ENCODE measurements at places on chromosomes 2 and 18.
A peak's percentile ranks its signal among the peaks of the same experiment; 100 is the strongest.

- no peak for DNase-seq
Measured at GRCh38 chr2:62586981-62587380, 81.0 kb upstream of the TMEM17 start.

- no peak for DNase-seq
Measured at GRCh38 chr18:2994020-2994589, 18.8 kb downstream of the LPIN2 start.

- DNase-seq: no peak
Measured at GRCh38 chr2:175097297-175097696, 70.7 kb downstream of the ATF2 start.

DNA sequence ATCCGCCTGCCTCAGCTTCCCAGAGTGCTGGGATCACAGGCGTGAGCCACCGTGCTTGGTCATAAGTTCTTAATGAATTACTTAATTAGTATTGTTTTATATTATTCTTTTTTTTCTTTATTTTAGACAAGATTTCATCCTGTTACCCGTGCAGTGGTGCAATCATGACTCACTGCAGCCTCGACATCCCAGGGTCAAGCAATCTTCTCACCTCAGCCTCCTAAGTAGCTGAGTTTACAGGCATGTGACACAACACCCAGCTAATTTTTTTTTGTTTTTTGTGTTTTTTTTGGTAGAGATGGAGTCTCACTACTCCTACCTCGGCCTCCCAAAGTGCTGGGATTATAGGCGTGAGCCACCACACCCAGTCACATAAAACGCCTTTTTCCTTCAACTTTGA lies 17.3 kb downstream of the C2orf42 start:
- DNase-seq: no peak

DNA sequence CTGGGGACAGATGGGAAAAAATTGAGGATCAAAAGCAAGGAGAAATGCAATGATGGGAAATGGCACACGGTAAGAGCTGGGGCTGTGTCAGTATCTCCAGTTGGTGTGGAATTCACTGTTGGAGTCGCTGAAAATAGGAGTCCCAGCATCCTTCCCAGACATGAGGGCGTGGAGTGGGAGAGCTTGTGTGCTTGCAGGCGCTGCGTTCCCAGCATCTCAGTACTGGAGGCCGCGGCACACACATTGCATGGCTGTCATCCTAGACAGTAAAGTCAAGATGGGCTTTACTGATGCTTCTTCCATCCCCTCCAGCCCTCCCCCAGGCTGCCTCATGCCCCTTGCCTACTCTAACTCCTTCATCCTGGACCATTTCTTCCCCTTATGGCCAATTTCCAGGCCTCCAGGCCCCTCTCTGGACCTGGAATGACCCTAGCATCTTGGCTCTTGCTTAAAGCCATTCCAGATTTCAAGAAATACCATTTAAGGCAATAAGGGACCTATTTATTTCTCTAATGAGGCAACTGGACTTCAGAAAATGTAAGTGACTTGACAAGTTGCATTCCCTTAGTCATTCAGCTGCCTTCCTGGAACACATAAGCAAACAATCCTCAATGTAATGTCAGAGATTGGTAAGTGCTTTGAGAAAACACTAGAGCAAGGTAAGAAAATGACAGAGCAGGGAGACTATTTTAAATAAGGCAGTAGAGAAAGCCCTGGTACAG lies 70.5 kb upstream of the TTC39C start:
- no peak for DNase-seq

- no peak for DNase-seq
Measured at GRCh38 chr2:61354543-61355197, 116.2 kb downstream of the USP34 start.

DNA sequence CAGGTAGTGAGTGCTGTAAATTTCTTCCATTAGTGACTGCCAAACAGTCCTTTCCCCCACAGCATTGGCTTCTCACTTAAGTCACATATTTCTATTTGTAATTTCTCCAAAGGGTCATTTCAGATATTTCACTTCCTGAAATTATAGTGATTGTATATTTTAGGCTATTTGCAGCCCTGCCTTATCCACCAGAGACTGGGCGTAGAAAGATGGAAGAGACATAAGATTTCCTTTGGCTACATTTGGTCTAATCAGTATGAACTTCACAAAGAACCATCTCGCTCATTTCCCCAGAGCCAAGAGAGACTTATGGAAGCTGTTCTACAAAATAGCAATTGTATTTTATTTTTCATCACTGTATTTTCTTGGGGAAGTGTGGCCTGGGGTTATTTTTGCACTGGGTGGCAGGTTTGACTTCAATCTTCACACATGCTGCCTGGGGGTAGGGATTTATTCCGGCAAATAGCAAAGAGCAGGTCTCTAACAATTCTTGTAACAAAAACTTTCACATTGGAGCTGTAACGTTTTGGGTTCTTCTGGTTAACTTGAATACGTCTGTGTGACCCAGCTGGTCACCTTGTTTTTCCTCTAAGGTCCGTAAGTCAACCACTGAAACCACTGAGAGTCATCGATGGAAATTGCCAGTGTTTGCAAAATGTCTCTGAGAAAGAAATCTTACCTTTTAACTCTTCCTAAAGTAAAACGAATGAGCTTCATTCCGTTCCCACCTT lies 170.6 kb upstream of the SERPINE2 start:
- DNase-seq: no peak

- DNase-seq: no peak
Measured at GRCh38 chr2:148237911-148238310, 217.0 kb downstream of the MBD5 start.

DNA sequence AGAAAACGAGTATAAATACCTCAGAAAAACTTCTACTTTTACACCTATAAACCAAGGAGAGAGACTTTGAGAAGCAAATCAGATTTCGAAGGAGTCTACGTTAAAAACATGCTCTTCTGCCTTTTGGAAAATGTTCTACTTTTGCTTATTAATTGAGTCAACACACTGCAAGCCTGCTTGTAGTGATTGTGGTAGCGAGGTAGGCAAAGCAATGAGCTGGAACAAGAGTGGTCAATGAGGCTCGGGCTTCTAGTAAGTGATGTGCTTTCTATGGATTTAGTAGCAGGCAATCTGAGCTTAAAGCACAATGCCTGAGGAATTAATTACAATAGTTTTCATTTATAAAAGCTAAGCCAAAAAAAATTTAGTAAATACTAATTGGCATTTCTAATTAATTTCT lies 103.4 kb upstream of the TFCP2L1 start:
- DNase-seq: no peak

GRCh38 chr2:105248316-105249070 lies 7.0 kb downstream of the GPR45 start:
- no peak for DNase-seq

- DNase-seq: no peak
Measured at GRCh38 chr2:157785200-157785599, 90.9 kb downstream of the ACVR1 start.

DNA sequence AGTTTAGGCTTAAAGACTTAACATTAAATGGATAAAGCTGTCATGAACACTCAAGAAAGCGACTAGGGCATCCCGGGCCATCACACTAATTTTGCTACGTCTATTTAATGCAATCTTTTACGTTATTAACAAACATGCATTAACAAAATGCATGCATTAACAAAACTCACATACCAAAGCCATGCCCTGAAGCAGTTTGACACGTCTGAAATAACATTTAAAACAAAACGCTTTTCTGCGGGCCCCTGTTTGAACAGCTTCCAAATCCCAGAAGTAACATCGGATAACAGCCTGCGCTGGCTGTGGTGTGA lies 458 bp downstream of the B4GALT6 start:
- DNase-seq: no peak

- no peak for DNase-seq
Measured at GRCh38 chr2:147482916-147483669, 361.7 kb upstream of the ACVR2A start.

- no peak for DNase-seq
Measured at GRCh38 chr2:209970271-209970670, 32.2 kb upstream of the RPE start.

- no peak for DNase-seq
Measured at GRCh38 chr2:196253116-196253480, 81.7 kb upstream of the STK17B start.

DNA sequence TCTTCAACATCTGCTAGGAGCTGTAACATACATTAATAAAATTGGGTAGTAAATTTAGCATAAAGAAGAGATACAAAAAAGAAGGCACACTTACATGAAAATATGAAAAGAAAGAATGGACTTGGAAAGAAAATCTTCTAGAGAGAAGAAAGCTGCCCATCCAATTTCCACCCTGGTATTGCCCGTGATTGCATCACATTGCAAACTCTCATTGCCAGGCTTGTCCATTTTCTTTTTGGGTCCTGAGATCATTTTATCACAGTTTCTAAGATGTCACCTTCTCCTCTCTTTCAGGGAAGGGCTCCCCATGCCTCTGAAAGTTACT lies 321.5 kb downstream of the RND3 start:
- no peak for DNase-seq

GRCh38 chr2:17959833-17960232 lies 81.4 kb downstream of the KCNS3 start:
- DNase-seq: no peak

- no peak for DNase-seq
Measured at GRCh38 chr2:220002699-220003098, 375.3 kb downstream of the SLC4A3 start.

GRCh38 chr2:107313316-107313715 lies 427.3 kb upstream of the ST6GAL2 start:
- DNase-seq: no peak

DNA sequence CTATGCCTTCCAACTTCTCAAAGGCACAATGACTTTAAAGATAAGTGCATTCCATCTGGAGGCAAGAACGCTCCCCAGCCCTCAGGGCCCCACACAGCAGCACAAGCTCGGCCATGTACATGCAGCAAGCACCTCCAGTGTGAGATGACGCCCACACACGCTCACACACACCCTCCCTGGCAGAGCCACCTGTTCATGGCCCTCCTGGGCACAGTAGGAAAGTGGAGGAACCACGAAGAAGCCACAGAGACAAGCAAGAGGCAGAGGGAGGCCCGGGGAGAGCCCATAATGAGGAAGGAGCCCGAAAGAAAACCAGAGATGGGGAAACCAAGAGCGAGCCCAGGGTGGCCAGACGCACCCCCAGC lies 21.7 kb downstream of the BIN1 start:
- peak; percentile 46 for DNase-seq

- DNase-seq: no peak
Measured at GRCh38 chr18:25927830-25928229, 162.6 kb downstream of the SS18 start.

- peak; percentile 82 for DNase-seq
Measured at GRCh38 chr2:96951125-96951654, 35.2 kb downstream of the FAM178B start.

- peak; percentile 25 for DNase-seq
Measured at GRCh38 chr18:11587846-11588245, 21.6 kb upstream of the SLC35G4 start.

DNA sequence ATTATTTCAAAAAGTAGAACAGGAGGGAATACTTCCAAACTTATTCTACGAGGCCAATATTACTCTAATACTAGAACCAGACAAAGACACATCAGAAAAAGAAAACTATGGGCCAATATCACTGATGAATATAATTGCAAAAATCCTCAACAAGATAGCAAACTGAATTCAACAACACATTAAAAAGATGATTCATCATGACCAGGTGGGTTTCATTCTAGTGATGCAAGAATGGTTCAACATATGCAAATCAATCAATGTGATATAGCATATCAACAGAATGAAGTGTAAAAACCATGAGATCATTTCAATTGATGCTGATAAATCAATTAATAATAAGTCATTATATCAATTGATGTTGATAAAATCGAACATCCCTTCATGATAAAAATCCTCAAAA lies 22.4 kb upstream of the EML6 start:
- DNase-seq: no peak

GRCh38 chr2:68253219-68254068 lies 1.1 kb upstream of the PPP3R1 start:
- peak; percentile 65 for DNase-seq

GRCh38 chr2:157261199-157261782 lies 3.8 kb downstream of the GALNT5 start:
- peak; percentile 31 for DNase-seq

- no peak for DNase-seq
Measured at GRCh38 chr2:189111063-189111715, 68.4 kb downstream of the COL5A2 start.

DNA sequence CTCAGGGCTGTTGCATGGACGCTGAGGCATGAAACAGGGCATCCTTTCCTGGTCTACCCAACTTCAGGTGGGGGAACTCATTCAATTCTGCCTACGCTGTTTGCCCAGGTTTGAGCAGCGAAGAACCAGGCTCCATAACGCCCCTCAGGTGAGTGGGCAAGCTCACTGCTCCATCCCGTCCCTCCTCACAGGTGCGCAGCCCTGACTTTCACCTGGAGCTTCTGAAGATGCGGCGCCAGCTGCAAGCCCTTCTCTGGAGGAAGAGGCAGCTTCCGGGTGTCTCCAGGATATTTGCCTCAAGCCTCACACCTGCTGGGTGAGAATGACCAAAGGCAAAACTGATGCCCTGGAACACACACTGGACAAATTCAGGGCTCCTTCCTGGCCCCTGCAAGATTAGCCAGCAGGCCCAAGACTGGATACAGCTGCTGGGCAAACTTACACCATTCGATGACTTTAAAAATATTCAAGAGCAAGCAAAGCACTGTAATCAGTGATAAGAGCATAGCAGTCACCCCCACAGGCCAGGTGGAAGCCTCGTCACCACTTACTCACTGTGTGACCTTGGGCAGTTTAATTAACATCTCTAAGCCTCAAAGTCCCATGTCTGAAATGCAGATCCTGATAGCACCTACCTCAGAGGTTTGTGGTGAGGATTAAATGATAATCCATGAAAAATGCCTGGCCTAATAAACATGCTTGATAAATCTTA lies 97.7 kb downstream of the GYPC start:
- DNase-seq: no peak

GRCh38 chr2:60007671-60008070 lies 545.8 kb downstream of the BCL11A start:
- no peak for DNase-seq

- no peak for DNase-seq
Measured at GRCh38 chr2:96128456-96128855, 9.8 kb downstream of the ASTL start.

GRCh38 chr2:189576396-189576795 lies 4.2 kb downstream of the SLC40A1 start:
- no peak for DNase-seq

- DNase-seq: peak; percentile 26
Measured at GRCh38 chr2:85133751-85134254, 611 bp downstream of the TCF7L1 start.

GRCh38 chr2:197577446-197577845 lies 61.6 kb downstream of the MOB4 start:
- no peak for DNase-seq

- DNase-seq: no peak
Measured at GRCh38 chr18:31498574-31499524, 872 bp downstream of the DSG2 start.

GRCh38 chr2:108449410-108450130 lies 564 bp downstream of the GCC2 start:
- DNase-seq: peak; percentile 58

DNA sequence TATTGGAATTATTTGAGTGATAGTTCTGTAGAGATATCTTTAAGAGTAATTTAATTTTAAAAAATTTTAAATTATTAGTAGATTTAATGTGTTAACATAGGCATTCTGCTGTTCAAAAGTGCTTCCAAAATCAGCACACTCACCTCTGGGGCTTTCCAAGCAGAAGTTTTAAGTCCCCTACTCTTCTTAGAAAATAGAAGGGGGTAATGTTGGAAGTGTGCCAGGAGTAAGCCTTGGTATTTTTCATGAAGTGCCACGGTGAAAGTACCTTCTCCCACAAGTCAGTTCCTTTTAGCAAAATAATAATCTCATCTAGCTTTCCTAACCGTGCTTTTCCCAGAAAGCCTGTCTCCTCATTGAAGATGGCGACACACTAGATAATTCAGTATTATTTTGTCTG lies 3.9 kb upstream of the TNFRSF11A start:
- DNase-seq: no peak

GRCh38 chr2:140128909-140129308 lies 1348.7 kb upstream of the NXPH2 start:
- DNase-seq: no peak

Measured in activated CD8-positive, alpha-beta T cell treated with anti-CD3 and anti-CD28 coated beads, Interleukin-2, amount 10 ng/mL, durations not matched to agents 7 days and 5 days (primary cell).